ENCODE measurements at places on chromosomes 5 and 9.

DNA sequence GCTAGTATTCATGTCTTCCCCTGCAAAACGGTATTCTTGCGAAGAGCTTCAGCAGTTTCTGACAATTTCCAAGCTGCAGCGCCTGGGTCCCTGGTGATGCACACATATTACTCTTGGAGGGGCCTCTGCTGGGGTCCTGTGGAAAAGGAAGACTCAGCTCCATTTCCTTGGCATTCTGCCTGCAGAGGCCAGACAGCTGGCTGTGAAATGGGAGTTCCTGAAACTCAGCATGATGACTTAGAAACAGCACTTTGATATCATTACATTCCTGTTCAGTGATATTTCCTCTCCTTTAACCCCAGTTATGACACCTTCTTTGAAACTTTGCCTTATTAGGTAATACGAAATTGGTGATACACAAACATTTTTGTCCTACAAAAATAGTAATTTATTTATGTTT is 98.5 kb downstream of the APBA1 start:
- DNase-seq: peak; percentile 93

- DNase-seq: no peak
These were observed 3.1 kb downstream of the POLR3G start for GRCh38 chr5:90477621-90478215.

GRCh38 chr9:86721226-86721781 is 226.0 kb downstream of the GAS1 start:
- DNase-seq: no peak

DNA sequence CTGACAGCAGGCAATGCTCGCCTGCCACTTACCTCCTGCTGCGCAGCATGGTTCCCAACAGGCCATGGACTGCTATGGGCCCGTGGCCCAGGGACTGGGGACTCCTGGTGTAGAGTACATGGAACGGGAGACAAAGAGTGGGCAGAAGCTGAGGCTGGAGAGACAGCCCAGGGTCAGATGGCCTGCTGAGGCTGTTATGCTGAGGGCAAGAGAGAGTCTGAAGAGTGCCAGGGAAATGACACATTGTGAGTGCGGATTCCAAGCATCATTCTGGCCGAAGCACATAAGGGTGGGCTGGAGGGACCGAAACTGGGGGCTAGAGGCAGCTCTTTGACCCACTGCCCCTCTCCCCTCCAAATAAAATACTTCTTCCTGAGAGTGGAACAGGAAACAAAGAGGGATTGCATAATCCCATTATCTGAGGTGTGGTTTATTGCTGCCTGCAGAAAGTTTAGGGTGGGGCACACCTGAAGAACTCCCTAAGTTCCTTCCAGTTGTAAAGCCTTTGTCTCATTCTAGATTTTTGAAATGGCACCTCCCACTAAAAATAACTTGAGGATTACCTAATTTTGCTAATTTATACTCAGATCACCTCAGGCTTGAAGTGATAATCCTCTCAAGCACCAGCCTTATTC is 158.1 kb downstream of the ATP10B start:
- no peak for DNase-seq

- DNase-seq: no peak
These were observed 275.7 kb downstream of the CSNK1G3 start for GRCh38 chr5:123787635-123788034.

DNA sequence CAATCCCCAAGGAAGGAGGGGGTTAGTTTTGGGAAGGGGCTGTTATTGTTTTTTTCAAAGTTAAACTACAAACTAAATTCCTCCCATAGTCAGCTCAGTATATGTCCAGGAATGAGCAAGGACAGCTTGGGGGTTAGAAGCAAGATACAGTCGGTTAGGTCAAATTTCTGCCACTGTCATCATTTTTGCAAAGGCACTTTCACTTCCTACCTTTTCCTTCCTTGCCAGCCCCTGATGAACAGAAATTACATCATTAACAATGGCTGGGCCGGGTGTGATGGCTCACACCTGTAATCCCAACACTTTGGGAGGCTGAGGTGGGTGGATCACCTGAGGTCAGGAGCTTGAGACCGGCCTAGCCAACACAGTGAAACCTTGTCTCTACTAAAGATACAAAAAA is 51.5 kb upstream of the HRH2 start:
- no peak for DNase-seq

DNA sequence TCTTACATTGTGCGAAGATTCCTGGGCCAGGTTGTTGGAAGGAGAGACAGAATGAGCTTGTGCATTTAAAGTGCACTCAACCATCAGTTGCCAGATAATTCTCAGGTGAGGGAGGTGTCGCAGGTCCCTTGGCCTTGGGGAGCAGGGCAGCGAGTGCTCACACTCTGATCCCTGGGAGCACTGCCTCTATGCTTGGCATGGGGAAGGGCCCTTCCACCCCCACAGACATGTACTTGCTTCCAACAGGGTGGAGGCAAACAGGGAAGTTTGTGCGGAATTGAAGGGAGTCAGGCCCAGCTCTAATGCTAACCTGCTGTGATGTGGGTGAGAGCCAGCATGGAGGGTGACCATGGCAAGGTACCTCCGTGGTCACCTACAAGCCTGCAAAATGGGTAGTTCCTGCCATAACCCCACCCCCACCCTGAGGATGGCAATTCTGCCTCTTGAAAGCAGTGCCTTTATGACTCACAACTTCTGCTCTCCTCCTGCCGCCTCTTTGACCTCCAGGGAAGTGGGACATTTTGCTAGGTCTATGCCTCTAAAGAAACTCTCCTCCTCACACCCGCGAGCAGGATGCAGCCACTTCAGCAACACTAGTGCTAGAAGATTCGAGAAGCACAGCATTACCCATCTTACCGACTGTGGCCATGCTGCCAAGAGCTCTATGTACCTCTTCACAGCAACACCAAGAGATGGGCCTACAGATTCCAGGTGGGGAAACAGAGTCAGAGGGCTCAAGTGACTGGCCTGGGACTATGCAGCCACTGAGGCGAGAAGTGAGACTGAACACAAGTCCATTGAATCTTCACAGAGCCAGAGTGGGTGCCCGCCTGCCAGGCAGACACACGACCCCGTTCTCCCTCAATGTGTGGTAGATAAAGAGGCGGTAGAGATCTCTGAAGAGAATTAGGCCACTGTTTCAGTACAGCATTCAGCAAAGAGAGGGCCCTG is 22.1 kb upstream of the SLC25A51 start:
- DNase-seq: no peak

DNA sequence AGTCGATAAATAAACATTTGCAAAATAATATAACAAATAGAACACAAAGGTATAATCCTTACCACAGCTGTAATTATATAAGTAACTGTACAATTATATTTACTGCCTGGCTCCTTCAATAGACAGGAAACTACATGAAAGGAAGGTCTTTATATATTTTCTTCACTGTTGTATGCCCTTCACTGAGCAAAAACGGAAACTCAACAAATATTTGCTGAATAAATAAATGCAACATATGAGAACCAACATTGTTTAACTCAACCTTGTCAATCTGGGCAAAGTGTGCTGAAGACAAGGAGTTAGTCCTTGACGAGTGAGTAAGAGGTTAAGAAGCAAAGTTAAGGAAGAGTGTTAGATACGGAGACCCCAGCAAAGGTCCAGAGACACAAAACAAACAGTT is 22.6 kb downstream of the PSMD5 start:
- no peak for DNase-seq

GRCh38 chr9:22237497-22238363 is 208.9 kb upstream of the DMRTA1 start:
- DNase-seq: peak; percentile 72

GRCh38 chr5:61397238-61397637 is 65.2 kb downstream of the ZSWIM6 start:
- no peak for DNase-seq

DNA sequence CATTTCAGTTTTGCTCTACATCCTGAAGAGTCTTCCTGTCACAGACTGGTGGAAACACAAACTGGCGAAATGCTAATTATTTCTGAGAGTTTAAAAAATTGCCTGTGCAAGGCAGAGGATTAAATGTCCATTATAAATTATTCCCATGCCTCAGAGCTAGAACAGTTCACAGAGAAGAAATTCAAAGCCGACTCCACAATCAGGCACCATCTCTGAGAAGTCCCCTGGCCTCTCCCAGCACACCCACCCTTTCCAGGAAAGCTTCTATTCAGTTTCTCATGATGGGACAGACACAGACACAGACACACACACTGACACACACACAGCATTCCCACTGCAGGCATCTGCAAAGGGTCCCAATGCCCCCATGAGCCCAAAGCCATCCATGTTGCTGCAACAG is 253.1 kb downstream of the DENND1A start:
- no peak for DNase-seq

GRCh38 chr9:36470643-36471290 is 70.7 kb upstream of the RNF38 start:
- peak; percentile 70 for DNase-seq

GRCh38 chr9:117951127-117951526 is 246.9 kb downstream of the TLR4 start:
- DNase-seq: no peak

- DNase-seq: no peak
These were observed 11.3 kb downstream of the MYMK start for GRCh38 chr9:133513214-133514100.

GRCh38 chr9:114583371-114584155 is 4.0 kb upstream of the ATP6V1G1 start:
- DNase-seq: no peak

GRCh38 chr9:126642839-126643238 is 29.1 kb downstream of the LMX1B start:
- no peak for DNase-seq

- DNase-seq: no peak
These were observed 648.6 kb upstream of the SGCD start for GRCh38 chr5:155678371-155678770.

DNA sequence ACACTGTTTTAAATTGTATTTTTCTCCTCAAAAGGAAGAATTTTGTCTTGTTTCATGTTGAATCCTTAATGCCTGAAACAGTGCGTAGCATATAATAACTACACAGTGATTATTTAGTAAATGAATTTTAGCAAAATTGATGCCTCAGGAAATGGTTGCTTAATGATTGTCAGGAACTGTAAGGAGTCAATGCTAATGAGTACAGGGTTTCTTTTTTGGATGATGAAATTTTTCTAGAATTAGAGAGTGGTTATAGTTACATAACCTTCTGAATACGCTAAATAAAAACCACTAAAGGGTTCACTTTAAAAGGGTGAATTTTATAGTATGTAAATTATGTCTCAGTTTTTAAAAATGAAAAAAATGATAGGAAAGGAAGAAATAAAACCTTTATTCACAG is 14.9 kb downstream of the FAM151B start:
- no peak for DNase-seq

- no peak for DNase-seq
These were observed 128.9 kb downstream of the CCDC192 start for GRCh38 chr5:127832067-127832466.

GRCh38 chr5:158640593-158640980 is 459.1 kb downstream of the EBF1 start:
- DNase-seq: no peak

DNA sequence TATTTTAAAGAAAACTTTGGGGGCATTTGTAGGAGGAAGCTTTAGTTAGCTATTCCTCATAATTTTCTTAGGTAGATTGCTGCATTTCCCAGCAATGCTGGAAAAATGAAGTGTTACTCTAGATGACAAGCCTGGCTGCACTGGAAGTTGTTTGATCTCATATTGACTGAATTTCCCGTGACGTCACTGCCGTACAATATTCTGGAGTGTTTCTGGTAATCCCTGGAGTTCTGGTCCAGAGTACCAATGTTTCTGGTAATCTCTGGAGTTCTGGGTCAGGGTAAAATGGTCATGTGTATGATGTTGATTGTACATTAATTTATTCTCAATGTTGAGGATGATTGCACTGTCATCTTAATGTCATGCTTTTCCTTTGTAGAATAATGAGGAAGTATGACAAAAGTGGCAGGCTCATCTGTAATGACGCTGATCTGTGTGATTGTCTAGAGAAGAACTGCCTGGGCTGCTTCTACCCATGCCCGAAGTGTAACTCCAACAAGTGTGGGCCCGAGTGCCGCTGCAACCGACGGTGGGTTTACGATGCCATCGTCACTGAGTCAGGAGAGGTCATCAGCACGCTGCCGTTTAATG is 26.2 kb downstream of the ARL14EPL start:
- DNase-seq: no peak

DNA sequence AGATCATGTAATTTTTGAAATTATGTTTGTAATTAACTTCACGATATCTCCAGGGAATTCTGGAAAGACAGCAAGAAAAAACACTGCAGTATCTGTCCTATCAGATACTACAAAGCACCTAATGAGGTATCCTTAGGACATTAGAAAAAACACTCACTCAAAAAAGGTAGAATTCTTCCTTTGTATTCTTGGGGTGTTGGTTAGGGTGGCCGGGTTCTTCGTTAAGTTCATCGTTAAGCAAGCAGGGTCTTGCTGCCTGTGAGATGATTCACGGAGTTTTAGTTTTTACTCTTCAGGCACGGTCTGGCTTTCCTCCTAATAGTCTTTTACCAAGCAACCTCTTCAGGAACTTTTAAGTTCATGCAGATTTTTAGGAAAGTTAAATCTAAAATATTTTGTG is 91.4 kb upstream of the IRX4 start:
- no peak for DNase-seq

GRCh38 chr5:39526914-39527477 is 102.2 kb upstream of the DAB2 start:
- peak; percentile 95 for DNase-seq

DNA sequence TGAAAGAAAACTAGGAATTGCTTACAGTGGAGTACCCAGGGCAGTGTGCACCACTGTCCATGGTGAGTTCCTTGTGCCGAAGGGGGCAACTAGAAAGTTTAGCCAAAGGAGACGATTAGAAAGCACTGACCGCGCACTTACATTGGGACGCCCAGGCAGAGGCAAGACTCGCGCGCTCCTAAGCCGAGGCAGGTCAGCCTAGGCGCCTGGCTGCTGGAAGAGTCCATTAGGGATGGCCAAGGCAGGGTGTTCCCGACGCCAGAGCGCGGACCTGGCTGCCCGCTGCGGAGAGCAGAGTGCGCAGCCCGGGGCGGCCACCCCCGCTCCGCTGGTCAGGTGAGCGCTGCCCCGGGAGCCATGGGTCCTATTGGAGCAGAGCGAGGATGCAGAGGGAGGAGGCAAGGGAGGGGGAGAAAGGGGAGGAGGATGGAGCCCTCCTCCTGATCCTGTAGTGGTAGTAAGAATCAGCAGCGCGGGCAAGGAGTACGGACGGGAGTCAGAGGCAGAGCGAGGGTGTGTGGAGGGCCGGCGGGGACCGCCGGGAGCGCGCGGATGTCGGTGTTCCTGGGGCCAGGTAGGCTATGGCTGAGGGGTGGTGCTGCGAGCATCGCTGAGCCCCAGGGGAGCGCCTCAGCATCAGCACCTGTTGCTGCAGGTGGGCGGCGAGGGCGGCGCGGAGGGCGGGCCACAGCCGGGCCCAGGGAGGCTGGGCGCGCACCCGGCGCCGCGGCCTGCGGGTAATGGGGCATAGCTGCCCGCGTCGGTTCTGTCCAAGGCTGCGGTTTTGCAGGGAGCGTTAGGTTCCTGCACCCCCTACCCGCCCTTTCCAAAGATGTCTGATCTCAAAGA is at the start of gene ADGRV1:
ADGRV1 (plus strand) TSS at position 454 of the 849 bp plus-strand sequence; CDS start at position 553, 99 bp downstream.
- DNase-seq: peak; percentile 43

- peak; percentile 38 for DNase-seq
These were observed 32.7 kb upstream of the FSD1L start for GRCh38 chr9:105414947-105415661.

DNA sequence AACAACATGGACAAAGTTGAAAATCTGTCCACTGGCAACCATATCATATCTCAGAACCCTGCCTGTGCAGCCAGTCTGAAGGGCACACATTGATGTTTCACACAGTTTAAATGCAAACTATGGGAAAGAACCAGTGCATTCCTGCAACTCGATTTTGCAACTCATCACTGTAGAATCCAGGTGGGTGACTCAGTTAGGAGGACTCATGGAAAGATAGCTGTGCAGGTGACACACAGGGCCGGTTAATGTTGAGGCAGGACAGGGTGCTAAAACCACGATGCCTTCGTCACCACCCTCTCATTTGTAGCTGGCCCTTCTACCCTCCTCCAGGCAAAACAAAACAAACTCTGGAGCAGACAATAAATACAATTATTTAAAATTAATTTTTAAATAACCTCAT is 62.8 kb downstream of the TLE1 start:
- no peak for DNase-seq

All from kidney capillary endothelial cell (primary cell).